ENCODE measurements at places on chromosomes 6 and 20.

- no peak for DNase-seq
Measured at GRCh38 chr20:3740615-3741301, 8.3 kb downstream of the HSPA12B start.

GRCh38 chr6:93389192-93389591 lies 30.2 kb downstream of the EPHA7 start:
- no peak for DNase-seq

GRCh38 chr6:110355727-110356126 lies 2.4 kb downstream of the METTL24 start:
- DNase-seq, result peak; percentile 71

- DNase-seq, result no peak
Measured at GRCh38 chr6:125046107-125046925, 84.1 kb downstream of the RNF217 start.

Data from head of caudate nucleus (tissue), 42 donors.